ENCODE measurements at places on chromosomes 3 and 15.
A peak's percentile ranks its signal among the peaks of the same experiment; 100 is the strongest.

GRCh38 chr15:99504071-99504822, 61.5 kb upstream of the MEF2A start:
- peak; percentile 49 for DNase-seq

DNA sequence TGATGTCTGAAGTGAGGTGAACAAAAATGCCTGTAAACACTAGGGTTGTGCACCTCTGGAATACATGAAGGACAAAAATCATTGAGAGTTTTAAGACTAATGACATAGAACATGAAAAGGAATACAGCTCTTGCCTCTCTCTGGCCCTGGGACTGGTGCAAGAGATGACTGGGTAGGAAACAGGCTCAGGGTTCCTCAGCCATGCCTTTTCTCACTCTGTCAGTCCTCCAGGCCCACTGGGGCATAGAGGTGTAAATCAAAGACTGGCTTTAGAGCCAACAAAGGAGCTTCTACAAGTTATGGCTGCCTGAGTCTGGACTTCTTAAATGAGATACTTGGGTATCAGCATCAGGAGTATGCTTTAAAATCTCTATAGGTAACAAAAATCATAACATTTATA, 554.7 kb upstream of the KCNMB2 start:
- DNase-seq, result no peak

- peak; percentile 36 for DNase-seq
Observed at GRCh38 chr15:62653122-62653521, 389.4 kb upstream of the TPM1 start.

DNA sequence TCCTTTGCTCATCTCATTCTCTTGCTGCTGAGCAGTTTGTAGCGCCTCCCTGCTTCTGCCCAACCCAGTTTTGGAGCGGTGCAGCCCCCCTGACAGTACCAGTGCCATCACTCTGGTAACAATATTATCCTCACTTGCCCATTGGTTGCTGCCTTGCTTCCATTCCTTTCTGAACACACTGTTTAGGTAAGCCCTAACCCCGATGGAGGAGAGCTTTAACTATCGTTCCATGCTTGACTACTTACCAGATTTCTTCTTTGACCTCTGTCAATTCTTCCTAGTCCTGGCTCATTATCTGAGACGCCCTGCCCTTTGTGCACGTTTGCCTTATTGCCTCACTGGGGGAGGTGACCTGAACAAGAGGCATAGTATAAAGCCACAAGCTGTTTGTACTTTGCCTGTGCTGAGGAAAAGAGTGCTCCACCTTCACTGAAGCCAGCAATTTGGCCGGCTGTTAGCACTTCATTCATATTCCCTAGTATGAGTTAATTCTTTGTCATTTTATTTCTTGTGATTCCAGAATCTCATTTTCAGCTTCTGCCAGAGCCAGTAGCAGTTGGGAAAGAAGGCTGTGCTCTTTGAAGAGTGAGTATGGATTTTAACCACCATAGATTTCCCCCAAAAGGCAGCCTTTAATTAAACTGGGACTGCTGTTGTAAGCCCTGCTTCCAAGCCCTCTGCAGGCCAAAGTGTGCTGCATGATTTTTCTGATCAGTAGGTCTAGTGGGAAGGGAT, 11.9 kb downstream of the ABHD6 start:
- DNase-seq, result no peak

DNA sequence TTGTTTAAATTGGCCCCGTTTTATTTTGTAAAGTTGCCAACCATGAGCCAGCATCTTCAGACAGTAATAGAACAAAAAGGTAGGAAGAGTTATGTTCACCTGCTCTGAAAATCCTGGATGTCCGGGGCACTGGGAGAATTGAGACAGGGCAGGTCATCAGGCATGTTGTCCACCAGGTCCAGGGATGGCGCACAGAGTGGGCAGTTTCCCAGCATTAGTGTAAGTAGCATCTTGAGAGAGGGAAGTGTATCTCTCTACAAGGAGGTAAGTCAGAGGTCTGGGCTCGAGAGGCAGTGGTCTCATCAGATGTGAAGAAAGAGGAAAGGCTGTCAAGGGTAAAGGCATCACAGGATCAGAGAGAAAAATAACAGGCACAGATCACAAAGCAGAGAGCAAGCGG, 339.4 kb downstream of the CLSTN2 start:
- DNase-seq, result no peak

- DNase-seq, result no peak
Observed at GRCh38 chr15:36645106-36645505, 65.7 kb downstream of the CDIN1 start.

GRCh38 chr3:120853416-120853815, 54.6 kb upstream of the STXBP5L start:
- DNase-seq, result no peak

DNA sequence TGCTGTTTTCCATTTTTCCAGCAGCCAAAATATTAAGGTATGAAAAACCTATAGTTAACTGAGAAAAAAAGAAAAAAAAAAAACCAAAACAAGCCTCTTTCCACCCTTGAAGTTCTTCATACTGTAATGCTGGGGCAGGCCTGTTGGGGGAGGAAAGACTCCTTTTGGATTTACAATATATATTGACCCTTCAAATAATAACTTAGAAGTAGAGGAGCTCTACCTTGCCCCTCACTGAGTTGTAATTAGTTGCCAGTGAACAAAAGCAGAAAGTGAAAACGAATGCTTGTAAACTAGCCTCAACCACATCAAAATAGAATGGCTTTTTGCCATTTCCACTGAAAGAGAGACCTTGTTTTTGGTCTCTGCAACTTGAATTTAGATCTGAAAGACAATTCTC, 326.6 kb downstream of the NR2F2 start:
- DNase-seq, result no peak

DNA sequence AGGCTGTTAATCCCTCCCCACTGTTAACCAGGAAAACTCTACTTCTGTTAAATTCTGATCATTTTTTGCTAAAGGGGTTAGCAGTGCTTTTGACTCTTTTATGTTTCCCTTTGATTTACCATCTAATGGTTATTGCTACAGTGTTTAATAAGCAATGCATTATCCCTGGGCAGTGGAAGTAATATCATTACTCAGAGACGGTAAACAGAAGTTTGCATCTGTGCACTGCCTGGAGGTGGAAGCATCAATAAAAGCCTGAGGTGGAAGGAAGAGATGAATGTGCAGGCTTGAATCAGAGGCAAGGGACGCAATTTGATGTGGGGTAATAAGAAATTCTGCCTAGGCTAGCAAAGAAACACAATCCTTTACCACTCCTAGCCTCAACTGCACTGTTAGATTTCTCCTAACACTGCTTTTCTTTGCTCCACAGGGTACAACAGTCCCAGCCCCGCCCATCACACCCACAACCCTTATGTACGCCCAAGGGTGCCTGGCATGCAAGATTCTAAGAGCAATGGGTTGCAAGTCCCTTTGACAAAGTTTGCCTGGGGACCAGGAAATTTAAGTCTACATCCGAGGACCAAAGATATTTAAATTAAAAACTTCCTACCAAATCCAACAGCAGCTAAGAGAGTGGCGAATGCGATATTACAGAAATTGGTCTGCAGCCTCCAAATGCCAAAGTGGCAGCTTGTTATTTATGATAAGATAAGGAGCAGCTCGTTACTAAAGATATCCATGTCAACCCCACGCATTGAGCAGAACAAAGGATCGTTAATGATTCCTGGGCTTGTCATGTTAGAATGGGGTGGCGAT, 261.4 kb downstream of the FHIT start:
- DNase-seq, result no peak

GRCh38 chr3:123447749-123448517, 957 bp downstream of the ADCY5 start:
- peak; percentile 28 for DNase-seq

GRCh38 chr3:127785711-127786265, 36.5 kb downstream of the MGLL start:
- no peak for DNase-seq

Measured in globus pallidus (tissue), 1 donor.